ENCODE measurements at places on chromosomes 4 and X.

- DNase-seq: no peak
These were observed 8.5 kb downstream of the PCDH10 start for GRCh38 chr4:133157460-133158160.

DNA sequence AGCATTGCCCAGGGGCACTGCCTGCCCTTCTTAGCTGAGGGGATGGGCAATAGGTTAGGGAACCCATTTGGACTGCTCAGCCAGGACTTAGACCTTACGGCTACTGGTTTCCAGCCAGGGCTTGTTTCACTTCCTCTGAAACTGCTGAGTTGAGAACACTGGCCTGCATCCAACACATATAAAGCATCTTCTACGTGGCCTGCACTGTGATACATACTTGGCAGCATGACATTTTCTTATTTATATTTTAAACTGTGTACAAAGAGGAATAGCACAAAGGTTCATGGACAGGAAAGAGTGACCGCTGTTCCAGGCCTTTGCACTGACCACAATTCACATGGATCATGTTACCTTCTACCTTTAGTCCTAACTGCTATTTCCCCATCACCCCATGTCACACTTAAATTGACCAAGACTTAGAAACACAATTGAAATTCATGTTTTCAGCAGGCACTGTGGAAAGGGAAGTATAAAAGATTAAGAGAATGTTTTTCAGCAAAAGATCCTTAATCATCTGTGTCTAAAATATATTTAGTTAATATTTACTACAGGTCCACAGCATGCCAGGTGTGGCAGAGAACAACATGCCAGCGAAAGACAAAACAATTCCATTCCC lies 43.7 kb downstream of the NLGN4X start:
- no peak for DNase-seq

DNA sequence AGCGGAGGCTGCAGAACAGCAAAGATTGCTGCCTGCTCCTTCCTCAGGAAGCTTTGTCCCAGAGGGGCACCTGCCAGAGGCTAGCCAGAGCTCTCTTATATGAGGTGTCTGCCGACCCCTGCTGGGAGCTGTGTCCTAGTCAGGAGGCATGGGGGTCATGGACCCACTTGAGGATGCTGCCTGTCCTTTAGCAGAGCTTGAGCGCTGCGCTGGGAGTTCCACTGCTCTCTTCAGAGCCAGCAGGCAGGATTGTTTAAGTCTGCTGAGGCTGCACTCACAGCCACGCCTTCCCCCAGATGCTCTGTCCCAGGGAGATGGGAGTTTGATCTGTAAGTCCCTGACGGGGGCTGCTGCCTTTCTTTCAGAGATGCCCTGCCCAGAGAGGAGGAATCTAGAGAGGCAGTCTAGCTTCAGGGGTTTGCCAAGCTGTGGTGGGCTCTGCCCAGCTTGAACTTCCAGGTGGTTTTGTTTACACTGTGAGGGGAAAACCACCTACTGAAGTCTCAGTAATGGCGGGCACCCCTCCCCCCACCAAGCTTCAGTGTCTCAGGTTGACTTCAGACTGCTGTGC lies 10.9 kb downstream of the DCK start:
- no peak for DNase-seq

- no peak for DNase-seq
These were observed 9.2 kb upstream of the CXorf66 start for GRCh38 chrX:139974471-139974870.

GRCh38 chr4:13857397-13857796 lies 229.9 kb upstream of the BOD1L1 start:
- no peak for DNase-seq

DNA sequence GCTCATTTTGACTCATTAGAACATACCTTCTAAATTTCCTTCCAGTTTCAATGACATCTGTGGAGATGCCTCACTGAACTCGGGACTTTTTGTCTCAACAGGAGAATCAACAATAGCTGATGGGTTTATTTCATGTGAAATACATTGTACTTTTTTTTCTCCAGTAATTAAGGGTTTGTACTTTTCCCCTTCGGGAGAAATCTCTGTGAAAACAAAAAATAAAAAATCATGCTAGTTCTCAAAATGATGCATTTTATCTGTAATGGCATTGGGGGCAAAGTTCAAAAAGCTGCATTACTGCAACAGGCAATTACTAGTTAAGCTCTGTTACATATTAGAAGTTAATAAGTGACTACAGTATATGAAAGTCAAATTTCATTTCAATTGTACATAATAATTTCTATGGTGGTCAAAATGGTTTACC lies 167.3 kb upstream of the SH3RF1 start:
- DNase-seq: no peak

DNA sequence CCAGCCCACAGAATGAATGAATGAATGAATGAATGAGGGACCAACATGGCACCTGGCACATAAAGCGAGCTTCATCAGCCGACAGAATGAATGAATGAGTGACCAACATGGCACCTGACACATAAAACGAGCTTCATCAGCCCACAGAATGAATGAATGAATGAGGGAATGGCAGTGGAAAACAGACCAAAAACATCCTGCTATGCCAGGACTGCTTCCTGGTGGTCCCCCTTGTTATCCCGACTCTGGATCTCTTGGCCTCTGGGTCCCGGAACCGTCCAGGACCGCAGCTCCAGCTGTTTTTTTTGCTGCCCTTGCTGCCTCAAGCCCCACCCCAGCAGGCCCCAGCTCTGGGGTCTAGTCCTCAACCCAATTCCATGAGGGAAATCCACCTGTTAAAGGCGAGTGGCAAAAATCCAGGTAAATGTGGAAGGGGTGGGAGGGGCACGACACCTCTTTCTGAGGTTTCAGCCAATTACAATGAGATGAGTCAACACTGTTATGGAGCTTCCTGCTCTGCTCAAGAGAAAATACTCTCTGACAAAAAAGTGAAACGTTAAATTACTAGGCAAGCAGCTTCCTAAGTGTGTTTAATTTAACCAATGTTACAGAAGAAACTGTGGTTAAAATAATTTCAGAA lies 72.0 kb upstream of the MTNR1A start:
- no peak for DNase-seq
